Pancreas (tissue), 10 donors: ENCODE measurements at places on chromosomes 3 and 15. TPM values are rescaled to one million over a fixed set of nuclear protein-coding genes. Genes with fewer than 3 reads are reported as not detected.
A peak's percentile ranks its signal among the peaks of the same experiment; 100 is the strongest.

Gene FBXO40
- 0.12 TPM for total RNA-seq

Gene SLC7A14
- 0.73 TPM for total RNA-seq

Gene ANKUB1
- not detected for total RNA-seq

DNA sequence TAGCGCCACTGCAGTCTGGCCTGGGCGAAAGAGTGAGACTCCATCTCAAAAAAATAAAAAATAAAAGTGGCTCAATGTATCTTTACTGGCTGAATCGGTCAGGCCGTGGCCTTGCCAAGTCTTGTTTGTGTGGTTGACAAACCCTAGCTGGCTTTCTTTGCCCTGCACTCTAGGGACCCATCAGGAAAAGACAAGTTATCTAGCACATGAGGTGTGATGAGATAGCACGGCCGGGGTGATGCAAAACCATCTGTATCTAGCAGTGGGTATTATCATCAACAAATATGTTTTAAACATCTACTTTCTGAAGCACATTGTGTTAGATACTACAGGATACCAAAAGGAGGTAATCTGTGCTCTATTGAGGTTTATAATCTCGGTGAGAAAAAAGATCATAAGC lies 3.9 kb upstream of the DPP8 start:
- peaks cover 3% of the 10 kb centered on the region for H3K4me1 ChIP-seq
- no peak overlapping the region for H3K4me3 ChIP-seq
- H3K36me3 ChIP-seq, result no peaks in the 10 kb centered on the region
- H3K27ac ChIP-seq, result no peak overlapping the region
- no peak for DNase-seq

GRCh38 chr3:19947549-19948225 lies 790 bp downstream of the RAB5A start:
- H3K27me3 ChIP-seq, result no peaks in the 10 kb centered on the region
- peak; percentile 33 for DNase-seq
- peaks cover 3% of the 10 kb centered on the region for H3K36me3 ChIP-seq
- H3K4me1 ChIP-seq, result peaks cover 17% of the 10 kb centered on the region
- peak overlapping the region; percentile 96 for H3K27ac ChIP-seq
